T-helper 9 cell (primary cell): ENCODE measurements at places on chromosomes 16 and 17.

DNA sequence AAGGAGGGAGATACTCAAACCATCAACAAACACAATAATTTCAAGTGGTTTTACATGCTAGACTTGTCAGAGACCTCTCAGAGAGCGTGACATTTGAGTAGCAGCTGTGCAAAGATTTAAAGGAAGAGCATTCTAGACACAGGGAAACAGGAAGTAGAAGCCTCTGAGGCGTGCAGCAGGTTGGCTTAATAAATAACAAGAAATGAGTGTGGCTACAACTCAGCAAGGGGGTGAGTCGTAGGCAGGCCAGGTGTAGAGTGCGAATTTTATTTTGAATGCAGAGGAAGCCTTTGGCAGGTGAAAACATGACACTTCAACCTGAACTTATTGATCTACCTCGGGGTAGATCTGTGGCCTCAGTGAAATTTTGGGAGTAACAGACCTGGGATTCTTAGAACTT is 73.2 kb upstream of the MRTFB start:
- DNase-seq, result no peak

DNA sequence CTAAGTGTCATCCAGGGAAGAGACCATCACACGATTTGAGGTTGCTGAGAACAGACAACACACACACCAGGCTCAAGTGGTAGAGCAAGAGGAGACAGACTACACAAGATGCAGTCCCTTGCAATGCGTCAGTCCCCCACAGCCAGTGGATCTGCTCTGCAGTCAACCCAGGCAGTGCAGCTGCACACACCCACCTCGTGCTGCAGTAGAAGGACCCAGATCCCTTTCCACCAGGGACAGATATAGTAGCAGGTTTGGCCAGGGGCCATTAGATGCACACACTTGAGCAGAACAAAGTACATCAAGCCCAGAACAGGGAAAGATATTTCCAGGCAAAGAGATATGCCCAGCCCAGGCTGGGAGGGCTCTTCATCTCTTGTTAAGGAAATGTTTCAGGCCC is 112.9 kb downstream of the GRIN2A start:
- no peak for DNase-seq

DNA sequence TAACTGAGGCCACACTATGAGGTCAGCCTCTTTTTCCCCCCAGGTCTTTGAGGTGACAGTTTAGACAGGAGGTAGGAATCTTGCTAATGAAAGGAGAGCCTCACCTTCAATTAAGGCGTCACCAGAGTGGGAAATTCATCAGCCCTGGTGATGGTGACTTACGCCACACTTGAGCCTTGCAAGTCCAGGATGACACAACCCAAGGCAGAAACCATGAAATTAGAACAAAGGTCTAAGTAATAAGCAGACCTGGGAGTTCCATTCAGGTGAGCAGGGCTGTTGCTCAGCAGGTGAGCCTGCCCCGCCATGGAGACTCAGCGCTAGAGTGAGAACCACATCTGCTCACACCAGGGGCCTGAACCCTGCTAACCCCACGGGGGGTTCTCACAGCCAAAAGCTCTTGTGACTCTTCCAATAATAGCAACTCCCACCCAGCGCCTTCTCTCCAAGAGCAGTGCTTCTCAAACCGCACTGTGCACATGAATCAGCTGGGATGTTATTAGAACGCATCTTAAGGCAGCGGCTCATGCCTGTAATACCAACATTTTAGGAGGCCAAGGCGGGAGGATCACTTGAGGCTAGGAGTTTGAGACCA is 28.7 kb upstream of the KIFC3 start:
- DNase-seq, result no peak

GRCh38 chr17:4479982-4480751 is 18.5 kb upstream of the SPNS2 start:
- no peak for DNase-seq

GRCh38 chr17:74305865-74306654 is 20.0 kb upstream of the KIF19 start:
- DNase-seq, result no peak
